Iris pigment epithelial cell (primary cell): ENCODE measurements at places on chromosomes 2 and 18.

DNA sequence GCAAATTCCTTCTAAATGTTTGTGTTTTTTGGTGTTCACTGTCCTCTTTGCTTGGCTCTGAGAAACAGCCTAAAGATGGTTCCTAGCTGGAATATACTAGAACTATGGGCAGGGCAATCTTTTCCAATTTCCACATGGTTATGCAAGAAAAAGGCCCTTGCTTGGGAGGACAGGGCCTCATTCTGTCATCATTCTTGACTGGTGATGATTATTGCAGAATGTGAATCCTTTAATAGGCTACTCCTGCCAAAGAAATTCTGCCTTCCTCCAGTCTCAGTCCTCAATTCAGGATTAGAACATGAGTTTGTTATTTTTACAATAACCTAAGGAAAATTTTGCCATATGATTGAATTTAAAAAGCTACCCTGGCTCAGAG is 218.7 kb downstream of the HNMT start:
- DNase-seq = no peak

DNA sequence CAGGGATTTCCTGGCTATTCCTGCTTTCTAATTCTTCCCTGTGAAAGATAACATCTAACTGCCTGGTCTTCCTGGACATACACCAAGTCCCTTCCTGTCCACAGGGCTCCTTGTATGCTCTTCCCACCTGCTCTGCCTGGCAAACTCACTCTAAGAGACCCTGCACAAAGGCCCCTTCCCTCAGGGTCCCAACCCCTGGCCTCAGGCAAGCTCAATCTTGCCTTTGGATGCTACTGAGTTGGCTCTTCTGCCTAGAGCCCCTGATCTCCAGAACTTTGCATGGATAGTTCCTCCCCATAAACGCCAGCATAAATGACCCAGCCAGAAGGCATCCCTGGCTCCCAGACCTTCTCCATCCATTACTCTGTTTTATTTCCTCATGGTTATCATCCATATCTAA is 98.3 kb upstream of the OTOS start:
- no peak for DNase-seq

GRCh38 chr2:160423126-160423525 is 70.5 kb downstream of the RBMS1 start:
- DNase-seq = no peak

DNA sequence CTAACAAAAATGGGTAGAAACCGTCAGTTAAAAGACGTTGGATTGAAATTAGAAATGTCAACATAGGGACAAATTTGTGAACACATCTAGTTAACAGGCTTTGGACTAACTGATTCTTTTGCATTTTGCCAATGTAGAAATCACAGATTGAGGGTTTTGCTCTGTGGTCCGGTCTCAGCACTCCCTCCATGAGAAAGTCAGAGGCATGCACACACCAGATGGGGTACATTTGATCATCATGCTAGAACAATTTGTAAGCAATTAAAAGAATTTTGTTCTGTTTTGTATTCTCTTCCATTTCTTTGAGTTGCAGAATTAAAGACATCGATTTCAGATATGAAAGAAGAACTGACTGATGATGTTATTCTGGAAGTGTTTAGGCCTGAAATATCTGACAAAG is 179.1 kb upstream of the CCDC68 start:
- DNase-seq = no peak

GRCh38 chr18:7116792-7117389 is 706 bp downstream of the LAMA1 start:
- DNase-seq = no peak

DNA sequence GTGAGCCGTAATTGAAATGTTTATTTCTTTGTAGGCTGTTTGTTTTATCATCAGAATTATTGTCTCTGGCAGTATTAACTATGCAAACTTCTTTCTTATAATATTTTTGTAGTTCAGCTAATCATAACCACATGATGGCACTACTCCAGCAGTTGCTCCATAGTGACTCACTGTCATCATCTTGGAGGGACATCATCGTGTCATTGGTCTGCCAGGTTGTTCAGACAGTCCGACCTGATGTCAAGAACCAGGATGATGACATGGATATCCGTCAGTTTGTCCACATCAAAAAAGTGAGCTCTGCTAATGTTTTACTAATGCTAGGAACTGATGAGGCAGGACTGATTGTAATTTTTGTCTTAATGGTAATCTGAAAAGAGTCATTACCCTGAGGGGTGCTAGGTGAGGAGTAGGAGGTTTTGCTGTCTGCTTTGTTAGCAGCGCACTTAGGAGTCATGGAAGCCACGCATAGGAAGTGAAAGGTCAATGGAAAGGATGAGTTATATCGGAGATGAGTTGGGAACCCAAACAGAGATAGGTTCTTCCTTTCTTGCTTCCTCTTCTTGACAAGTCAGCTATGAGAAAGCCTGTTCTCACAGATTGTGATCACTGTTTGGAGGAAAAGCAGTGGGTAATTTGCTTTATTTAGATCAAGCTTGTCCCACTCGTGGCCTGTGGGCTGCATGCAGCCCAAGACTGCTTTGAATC is 49.2 kb downstream of the PIKFYVE start:
- peak; percentile 69 for DNase-seq

GRCh38 chr2:62217970-62218369 is 22.1 kb downstream of the B3GNT2 start:
- peak; percentile 89 for DNase-seq

DNA sequence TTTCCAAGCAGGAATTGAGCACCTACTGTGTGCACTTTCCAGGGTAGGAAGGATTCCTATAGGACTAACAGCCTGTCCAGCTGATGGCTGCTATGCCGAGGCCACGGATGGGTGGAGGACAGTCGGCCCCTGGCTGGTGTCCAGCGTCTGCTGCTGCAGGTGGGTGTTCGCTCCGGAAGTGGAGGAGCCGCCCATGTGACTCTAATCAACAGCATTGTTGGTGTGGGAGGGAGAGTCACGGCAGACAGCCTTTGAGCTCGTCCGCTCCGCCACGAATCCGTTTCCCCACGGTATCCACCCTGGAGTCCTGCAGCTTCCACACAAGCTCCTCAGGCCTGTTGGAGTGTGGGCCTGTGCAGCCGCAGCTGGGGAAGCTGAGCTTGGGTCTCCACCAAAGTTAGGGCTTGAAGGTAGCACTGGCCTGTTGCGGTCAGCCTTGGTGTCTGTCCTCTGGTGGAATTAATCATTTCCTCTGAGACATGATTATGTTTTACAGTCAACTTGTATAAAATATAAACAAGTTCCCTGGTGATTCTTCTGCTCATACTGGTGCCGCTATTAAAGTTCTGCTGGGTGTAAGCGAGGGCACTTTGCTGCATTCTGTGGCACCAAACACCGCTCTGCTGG is 185.9 kb upstream of the TPO start:
- no peak for DNase-seq

DNA sequence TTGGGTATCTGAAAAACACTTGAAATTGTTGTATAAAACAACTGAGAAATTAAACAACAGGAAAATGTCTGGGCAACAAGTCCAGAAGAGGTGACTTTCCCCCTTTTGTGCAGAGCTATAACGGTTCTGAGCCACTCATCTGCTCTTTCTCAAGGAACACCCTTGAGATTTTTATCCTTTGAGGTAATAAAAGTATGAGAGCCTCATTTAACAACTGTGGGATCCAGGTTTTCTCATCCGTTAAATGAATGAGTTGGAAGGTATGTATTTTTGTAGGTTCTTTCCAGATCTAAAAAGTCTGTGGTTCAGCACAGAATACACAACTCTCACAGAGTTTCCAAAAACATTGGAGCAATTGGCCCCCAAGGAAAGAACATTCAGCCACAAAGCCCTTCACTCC is 93.0 kb downstream of the ANKRD44 start:
- no peak for DNase-seq

GRCh38 chr2:225293638-225294037 is 105.9 kb upstream of the NYAP2 start:
- DNase-seq = no peak

DNA sequence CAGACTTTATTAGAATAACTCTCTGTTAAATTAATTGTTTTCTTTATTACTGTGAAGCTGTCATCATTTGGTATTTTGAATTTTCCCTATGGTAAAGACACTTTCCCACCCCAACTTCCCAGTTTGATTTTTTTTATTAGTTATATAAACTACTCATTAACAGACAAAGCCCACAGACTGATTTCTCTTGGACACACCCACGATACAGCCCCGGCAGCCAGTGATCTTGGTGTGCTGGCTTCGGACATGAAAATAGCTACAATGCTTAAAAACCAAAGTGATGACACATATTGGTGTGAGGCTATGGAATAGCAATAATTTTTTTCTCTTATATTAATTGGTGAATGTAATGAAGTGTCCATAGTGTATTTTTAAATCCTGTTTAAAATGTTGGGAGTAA is 225.4 kb upstream of the SIX3 start:
- no peak for DNase-seq

DNA sequence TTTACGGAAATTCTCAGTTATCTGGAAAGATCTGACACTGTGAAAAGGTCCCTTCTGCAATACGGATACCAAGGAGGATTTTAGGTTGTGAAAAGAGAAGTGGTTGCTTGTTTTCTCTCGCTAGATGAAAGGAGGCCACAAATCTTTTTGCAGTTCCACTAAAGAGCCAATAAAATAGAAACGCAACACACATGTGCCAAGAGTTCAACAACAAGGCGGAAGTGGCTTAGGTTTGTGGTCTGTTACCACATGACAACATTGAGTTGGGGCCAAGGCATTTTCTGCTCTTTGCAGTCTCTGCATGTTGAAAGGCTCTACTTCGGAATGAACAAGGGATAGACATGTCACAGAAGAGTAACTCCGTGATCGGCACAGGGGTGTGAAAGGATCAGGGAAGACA is 115.7 kb upstream of the OSR1 start:
- DNase-seq = peak; percentile 73

DNA sequence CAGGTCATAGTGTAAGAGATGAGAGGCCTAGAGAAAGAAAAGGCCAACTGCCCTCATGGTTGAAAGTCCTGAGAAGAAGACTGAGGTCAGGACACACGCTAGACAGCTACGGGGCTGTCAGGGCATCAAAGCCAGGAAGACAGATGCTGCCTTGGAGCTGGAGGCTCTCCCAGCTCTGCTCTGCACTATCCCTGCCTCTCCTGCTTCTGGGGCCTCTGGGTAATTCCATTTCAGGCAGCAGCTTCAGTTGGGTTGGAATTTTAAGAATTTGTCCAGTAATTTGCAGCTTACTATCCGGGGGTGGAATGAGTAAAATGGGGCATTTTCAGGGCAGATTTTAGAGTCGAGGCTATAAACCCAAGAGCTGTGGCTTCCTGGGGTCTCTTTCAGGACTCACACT is 76.2 kb upstream of the CTAGE1 start:
- peak; percentile 38 for DNase-seq

DNA sequence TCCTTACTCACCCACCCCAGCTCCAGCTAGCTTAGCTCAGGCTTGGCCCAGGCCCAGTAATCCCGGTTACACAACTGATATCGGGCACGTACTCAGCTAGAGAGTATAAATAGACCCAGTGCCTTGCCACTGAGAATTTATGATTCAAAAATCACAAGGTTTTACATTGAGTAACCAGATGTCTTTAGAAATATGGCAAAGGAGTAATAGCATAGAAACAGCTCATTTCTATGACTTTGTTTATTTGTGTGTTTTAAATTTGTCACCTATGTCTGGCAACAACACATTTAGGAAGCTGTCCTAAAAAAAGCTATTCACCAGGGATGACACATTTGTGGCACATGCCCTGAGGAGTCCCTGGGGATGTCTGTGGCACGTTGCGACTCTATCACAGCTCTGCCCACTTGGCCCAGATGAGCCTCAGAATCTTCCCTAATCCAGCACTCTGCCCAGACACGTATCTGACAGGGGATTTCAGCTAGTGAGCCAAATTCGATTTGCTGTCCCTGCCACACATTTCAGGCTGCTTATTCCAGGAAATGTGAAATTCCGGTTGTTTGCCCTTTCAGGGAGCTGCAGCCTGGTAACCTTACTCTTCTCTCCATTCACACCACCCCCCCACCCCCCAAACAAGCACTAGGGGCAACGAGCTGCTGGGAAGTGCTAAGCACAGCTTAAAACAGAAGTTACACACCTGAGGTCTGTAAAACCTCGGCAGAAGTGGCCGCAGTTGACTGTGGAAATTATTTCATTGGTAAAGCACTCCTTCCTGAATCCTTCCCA is 85.4 kb upstream of the ZCCHC2 start:
- peak; percentile 84 for DNase-seq

DNA sequence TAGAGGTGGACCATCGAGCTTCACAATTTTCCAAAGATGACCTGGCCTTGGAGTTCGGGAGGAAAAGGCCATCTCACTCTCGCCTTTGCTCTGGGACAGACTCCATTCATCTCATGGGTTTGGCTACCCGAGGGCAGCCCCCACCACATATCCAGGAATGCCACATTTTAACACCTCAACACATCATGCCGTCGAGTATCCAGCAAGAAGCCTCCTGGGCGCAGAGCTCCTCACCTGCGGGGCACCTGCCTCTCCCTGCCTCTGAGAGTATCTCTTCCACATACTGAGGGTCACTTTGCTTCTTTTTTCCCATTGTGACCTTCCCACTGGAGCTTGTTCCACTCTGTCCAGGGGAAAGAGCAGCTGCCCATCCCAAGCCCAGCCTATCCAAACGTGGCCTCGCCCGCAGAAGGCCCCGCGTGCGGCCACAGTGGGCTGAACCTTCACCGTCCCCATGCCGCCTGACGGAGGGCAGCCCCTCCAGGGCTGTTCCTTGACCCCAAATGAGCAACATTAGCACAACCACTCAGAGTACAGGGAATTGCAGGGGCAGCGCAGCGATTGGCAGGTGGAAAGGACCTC is 5.5 kb upstream of the LIMS2 start:
- no peak for DNase-seq

- DNase-seq = peak; percentile 81
Measured at GRCh38 chr2:144426981-144427479, 92.9 kb downstream of the ZEB2 start.

- no peak for DNase-seq
Measured at GRCh38 chr18:76373297-76373696, 121.7 kb downstream of the ZNF516 start.

GRCh38 chr2:116669782-116670181 is 1144.7 kb upstream of the DDX18 start:
- no peak for DNase-seq

DNA sequence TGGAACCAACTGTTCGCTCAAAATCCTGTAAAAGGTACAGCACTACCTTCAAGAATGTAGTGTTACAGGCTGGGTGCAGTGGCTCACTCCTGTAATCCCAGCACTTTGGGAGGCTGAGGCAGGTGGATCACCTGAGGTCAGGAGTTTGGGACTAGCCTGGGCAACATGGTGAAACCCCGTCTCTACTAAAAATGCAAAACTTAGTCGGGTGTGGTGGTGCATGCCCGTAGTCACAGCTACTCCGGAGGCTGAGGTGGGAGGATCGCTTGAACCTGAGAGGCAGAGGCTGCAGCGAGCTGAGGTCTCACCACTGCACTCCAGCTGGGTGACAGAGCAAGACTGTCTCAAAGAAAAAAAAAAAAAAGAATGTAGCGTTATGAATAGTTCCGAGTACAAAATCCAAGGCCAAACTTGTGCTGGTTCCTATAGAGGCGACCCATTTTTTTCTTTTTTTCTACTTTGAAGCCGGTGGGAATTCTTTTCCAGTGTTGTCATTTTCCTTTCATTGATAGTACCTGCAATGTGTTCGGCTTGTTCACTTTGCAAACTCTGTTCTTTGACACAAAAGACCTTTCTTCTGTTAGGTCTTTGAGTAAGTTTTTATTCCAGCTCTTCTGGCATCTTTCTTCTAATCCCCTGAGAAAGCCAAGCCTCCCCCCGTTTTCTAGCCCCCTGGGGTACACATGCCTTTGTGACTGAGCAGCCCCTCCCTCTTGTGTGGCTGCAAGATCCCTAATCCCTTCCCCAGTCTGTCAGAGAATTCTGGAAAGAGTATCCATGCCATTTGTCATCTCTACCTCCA is 25.1 kb downstream of the INPP5D start:
- no peak for DNase-seq
